ENCODE measurements at places on chromosomes 7 and 10. TPM values are rescaled to one million over a fixed set of nuclear protein-coding genes. Genes with fewer than 3 reads are reported as not detected.
A peak's percentile ranks its signal among the peaks of the same experiment; 100 is the strongest.

DNA sequence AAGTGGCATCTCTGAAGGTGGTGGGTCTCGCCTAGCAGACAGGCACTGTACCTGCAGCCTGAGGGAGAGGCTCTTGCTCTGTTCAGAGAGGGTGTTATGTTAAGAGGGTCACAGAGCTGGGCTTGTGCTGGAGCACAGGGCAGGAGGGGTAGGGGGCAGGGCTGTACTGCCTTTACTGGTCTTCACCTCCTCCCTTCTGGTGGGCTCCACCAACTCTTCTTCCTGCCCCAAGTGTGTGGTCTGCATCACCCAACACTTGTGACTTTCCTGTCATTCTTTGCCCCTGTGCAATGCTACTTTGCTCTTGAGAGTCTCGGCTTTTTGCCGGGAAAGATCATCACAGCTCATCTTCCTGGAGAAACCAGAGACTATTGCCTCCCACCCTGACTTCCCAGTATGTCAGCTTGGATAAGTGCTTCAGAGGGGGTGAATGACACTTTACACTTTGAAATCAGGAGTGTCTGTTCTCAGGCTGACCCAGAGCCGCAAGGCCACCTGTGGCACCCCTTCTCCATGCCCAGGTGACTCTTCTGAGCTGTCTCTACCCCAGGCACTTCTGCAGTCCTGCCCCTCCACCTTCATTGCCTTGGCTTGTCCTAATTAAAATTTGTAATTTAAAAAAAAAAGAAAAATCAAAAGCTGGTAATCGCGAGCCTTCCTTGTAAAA, 38.4 kb upstream of the IKZF1 start:
- H3K27ac ChIP-seq = peak overlapping the region; percentile 50
- peak overlapping the region; percentile 16 for H3K4me3 ChIP-seq

DNA sequence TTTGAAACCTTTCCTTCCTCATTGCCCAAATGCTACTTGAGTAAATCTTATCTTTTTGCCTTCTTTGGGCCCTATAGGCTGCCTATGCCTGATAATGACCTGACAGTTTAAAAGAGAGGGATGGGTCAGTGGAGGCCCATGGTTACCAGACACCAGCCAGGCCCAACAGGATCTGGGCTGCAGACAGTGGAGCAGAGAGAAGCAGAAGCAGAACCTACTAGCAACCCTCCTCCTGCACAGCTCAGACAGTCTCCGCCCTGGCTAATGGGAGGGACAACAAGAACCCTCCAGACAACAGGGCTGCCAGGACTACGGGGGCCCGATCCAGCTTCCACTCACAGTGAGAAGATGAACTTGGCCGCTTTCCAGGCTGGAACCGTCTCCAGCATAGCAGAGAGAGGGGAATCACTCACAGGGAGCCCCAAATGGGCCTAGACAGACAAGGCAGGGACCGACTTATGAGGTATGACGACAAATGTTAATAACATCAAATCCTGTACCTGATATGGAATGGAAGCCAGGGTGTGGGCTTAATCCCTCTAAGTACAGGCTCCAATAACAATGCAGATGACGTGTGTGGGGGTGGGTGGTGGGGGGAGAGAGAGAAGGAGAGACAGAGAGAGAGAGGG, 31.7 kb upstream of the DGKI start:
- H3K27ac ChIP-seq = no peak overlapping the region
- no peaks in the 10 kb centered on the region for H3K4me1 ChIP-seq
- peaks cover 37% of the 10 kb centered on the region for H3K36me3 ChIP-seq
- H3K27me3 ChIP-seq = no peaks in the 10 kb centered on the region

The LRRC61 gene
- 11.0 TPM for total RNA-seq

The ANKRD61 gene
- total RNA-seq = not detected

DNA sequence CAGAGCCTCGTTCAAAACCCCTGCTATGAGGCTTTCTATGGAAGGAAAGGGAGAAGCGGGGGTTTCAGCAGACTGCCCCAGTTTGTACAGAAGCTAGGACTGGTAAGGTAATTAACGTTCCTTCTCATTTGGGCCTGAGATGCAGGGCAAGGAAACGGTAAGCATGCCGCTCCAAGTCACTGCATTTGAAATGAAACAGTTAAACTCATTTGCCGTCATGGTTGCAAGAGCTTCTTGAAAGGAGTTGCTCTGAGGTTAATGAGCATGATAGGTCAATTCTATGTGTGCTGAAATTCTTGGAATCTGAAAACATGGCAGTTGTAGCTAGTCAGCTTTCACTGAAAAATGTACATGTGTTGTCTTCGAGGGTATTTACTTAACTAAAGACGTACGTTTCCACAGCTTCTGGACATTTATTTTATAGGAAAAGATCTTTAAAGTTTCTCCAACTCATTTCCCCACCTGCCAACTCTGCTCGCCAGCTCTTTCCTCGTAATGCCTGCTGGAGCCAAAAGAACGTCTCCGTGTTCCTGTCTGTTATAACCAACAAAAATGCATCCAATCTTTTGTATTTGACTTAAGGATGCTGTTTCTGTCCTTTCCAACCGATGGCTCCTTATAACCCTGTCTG, 73.3 kb downstream of the ADAM12 start:
- no peaks in the 10 kb centered on the region for H3K36me3 ChIP-seq
- H3K27me3 ChIP-seq = no peaks in the 10 kb centered on the region
- no peak overlapping the region for H3K4me3 ChIP-seq
- DNase-seq = no peak
- H3K4me1 ChIP-seq = no peaks in the 10 kb centered on the region

DNA sequence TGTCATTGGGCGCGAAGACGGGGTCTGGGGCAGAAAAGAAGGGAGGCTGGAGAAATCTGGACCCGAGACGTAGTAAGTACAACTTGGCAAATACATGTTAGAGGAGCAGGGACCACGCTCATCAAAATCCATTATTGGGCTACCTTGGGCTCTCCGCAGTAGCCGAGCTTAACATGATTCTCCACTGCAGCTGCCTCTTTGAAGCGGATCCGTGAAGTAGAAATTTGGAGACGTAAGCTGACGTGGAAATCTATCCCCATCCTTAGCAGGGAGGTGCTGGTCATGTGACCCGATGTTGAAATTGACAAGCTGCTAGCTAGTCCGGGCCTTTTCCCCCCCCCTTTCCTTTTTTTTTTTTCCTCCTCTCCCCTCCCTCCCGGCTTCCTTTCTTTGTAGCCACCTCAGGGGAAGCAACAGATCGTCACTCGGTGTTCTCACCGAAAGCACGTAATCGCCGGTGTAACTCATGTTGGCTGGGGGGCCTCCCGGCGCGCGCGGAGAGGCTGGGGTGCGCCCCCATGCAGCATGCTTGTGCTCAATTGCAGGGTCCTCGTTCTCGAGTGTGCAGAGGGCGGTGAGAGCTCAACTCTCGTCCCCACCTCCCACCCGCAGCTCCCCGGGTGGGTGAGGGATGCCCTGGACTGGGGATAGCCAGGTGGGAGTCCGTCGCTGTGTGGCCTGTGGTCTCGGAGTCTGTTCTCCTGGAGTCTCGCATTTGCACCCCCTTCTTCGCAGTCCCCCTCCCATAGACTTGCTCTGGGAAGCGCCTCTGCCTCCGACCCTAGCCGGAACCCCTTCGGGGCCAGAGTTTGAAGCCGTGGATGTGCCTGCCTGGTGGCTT, at the start of gene HOXA11:
Gene HOXA11 (minus strand): TSS at position 220 of the 841 bp plus-strand sequence. CDS start 88 bp downstream, at position 132.
- no peaks in the 10 kb centered on the region for H3K36me3 ChIP-seq
- H3K27me3 ChIP-seq = peaks cover 80% of the 10 kb centered on the region
- no peak within 1 kb of the TSS for H3K4me3 ChIP-seq
- H3K4me1 ChIP-seq = peaks cover 59% of the 10 kb centered on the region
- no peak within 1 kb of the TSS for H3K27ac ChIP-seq

- H3K4me1 ChIP-seq = no peaks in the 10 kb centered on the region
- no peak overlapping the region for H3K4me3 ChIP-seq
- no peak overlapping the region for H3K27ac ChIP-seq
- DNase-seq = no peak
- H3K27me3 ChIP-seq = no peaks in the 10 kb centered on the region
Measured at GRCh38 chr7:114822131-114822530, 99.8 kb upstream of the MDFIC start.

The CCL24 gene
- not detected for total RNA-seq

DNA sequence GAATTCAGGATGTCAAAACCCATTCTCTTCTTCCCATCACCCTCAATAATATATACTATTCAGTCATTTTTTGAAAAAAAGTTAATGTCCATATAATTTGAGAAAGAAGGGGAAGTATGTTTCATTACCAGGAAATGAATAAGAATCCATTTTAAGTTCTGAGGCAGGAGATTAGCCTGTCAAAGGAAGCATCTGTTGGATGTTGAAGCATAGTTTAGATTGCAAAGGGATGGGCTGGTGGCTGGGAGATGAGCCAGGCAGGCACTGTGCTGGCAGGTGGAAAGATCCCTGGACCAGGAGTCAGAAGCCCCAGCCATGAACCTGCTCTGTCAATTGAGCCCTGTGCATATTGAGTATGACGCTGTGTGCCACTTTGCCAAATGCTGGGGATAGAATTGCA, 48.4 kb upstream of the CRTAC1 start:
- no peak overlapping the region for H3K4me3 ChIP-seq
- H3K27me3 ChIP-seq = no peaks in the 10 kb centered on the region
- no peaks in the 10 kb centered on the region for H3K36me3 ChIP-seq
- no peak for DNase-seq
- H3K27ac ChIP-seq = no peak overlapping the region

DNA sequence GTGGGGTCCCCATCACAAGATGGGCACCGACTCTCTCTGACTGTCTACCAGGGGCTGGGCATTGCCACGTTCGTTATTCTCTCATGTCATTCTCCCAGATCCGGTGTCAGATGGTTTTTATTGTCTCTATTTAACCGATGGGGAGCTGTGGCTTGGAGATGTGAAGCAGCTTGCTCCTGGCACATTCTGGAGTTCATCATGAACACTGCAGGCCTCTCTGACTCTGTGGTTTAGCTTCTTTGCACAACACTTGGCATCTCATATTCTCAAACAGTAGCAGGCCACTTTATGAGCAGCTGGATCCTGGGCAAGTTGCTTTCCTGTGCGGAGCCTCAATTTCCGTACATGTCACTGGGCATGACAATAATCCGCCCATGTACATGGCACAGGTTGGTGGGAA, 119.9 kb downstream of the LRRC18 start:
- H3K4me1 ChIP-seq = no peaks in the 10 kb centered on the region
- no peak for DNase-seq
- no peak overlapping the region for H3K27ac ChIP-seq
- no peaks in the 10 kb centered on the region for H3K27me3 ChIP-seq
- no peak overlapping the region for H3K4me3 ChIP-seq

The NPSR1 gene
- not detected for total RNA-seq

- no peaks in the 10 kb centered on the region for H3K27me3 ChIP-seq
- H3K4me3 ChIP-seq = no peak overlapping the region
- no peak overlapping the region for H3K27ac ChIP-seq
- DNase-seq = no peak
- H3K4me1 ChIP-seq = no peaks in the 10 kb centered on the region
- H3K36me3 ChIP-seq = no peaks in the 10 kb centered on the region
Measured at GRCh38 chr7:67462781-67463191, 466.2 kb downstream of the TYW1 start.
